ENCODE measurements at places on chromosomes 2 and 18. TPM values are rescaled to one million over a fixed set of nuclear protein-coding genes. Genes with fewer than 3 reads are reported as not detected.

- DNase-seq, result no peak
- no peak overlapping the region for H3K27ac ChIP-seq
- peaks cover 4% of the 10 kb centered on the region for H3K4me1 ChIP-seq
- no peak overlapping the region for H3K4me3 ChIP-seq
Measured at GRCh38 chr2:224155896-224156295, 116.8 kb upstream of the SERPINE2 start.

DNA sequence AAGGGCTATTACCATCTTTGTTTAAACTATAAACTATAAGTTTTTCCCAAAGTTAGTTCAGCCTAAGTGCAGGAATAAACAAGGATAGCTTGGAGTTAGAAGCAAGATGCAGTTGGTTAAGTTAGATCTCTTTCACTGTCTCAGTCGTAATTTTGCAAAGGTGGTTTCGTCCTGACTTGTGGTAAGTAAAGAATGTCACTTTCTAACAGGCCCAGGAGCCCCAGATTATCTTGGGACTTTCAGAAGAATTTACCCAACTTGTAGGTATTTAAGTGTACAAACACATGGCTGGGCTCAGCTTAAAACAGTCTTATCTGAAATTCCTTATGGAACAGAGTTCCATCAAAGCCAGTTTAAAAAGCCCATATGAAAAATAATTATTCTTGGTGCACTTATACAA lies 18.3 kb upstream of the FAM98A start:
- no peaks in the 10 kb centered on the region for H3K27me3 ChIP-seq
- no peak overlapping the region for H3K4me3 ChIP-seq
- H3K36me3 ChIP-seq, result no peaks in the 10 kb centered on the region
- no peaks in the 10 kb centered on the region for H3K4me1 ChIP-seq
- DNase-seq, result no peak

DNA sequence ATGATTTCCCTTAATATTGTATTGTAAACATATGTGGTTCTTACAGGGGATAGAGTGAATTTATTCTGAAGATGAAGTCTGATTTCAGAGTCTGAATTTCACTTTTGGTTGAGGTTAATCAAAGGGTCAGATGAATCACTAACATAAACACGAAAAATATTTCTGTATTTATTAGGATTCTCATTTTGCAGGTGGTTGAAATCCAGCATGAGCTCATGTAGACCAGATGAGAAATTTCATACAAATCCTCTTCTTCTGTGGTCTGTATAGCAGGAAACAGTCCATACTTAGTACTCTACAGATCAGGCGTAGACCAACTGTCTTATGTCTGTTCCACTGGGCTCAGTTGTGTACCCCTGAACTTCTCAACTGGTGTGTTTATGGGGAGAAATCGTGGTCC lies 157.8 kb downstream of the BABAM2 start:
- no peaks in the 10 kb centered on the region for H3K27me3 ChIP-seq
- no peak for DNase-seq
- no peaks in the 10 kb centered on the region for H3K36me3 ChIP-seq
- no peaks in the 10 kb centered on the region for H3K4me1 ChIP-seq

DYNAP gene
- not detected for polyA plus RNA-seq

UGT1A8 gene
- not detected for polyA plus RNA-seq

- DNase-seq, result peak; percentile 58
- no peaks in the 10 kb centered on the region for H3K27me3 ChIP-seq
- H3K4me1 ChIP-seq, result peaks cover 4% of the 10 kb centered on the region
- H3K4me3 ChIP-seq, result no peak overlapping the region
- H3K36me3 ChIP-seq, result no peaks in the 10 kb centered on the region
Measured at GRCh38 chr2:173524256-173524955, 169.7 kb downstream of the CDCA7 start.

GPAT2 gene
- polyA plus RNA-seq, result 7.5 TPM

- no peaks in the 10 kb centered on the region for H3K36me3 ChIP-seq
- DNase-seq, result no peak
- H3K4me1 ChIP-seq, result peaks cover 21% of the 10 kb centered on the region
- no peak overlapping the region for H3K27ac ChIP-seq
- H3K27me3 ChIP-seq, result peaks cover 26% of the 10 kb centered on the region
Measured at GRCh38 chr2:239778861-239779558, 246.1 kb downstream of the NDUFA10 start.

Data from muscle of leg (tissue), 16 donors.